Natural killer cell (primary cell): ENCODE measurements at places on chromosomes 11 and 22. TPM values are rescaled to one million over a fixed set of nuclear protein-coding genes. Genes with fewer than 3 reads are reported as not detected.

RIC3 gene
- total RNA-seq = 3.5 TPM

DNA sequence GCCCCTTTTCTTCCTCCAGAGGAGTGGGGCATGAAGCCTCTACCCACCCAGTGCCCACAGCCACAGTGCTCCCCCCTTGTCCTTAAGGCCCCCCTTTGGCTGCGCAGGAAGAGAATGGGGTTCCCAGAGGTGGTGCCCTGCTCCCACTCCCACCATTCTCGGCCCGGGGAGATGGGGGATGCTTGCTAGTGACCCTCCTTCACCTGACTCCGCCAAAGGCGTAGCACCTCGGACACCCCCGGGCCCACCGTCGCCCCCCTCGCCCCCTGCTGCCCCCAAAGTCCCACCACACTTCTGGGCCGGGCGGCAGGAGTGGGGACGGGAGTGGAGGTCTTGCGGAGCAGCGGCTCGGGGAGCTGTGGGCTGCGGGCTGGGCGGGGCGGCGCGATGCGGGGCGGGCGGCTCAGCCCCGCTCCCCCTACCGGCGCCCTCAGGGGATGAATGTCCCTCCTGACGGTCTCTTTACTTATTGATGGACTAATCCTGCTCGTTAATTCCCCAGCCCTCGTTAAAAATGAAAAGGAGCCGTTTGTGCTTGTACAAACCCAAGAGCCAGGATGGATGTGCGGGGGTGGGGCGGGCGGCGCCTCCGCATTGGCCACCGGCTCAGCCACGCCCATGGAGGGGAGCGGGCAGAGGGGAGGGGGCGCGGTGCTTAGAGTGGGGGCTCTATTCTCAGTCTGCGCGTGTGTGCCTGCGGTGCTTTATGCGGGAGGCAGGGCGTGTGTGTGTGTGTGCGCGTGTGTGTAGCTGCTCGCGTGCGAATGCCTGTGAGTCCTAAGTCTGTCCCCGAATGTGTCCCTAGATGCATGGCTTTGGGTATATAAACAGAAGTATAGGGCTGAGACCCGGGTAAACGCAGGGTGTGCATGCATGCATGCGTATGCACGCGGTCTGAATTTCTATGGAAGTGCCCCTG lies 25.6 kb downstream of the SYT7 start:
- no peak for DNase-seq

PRODH gene
- not detected for total RNA-seq

CARD18 gene
- total RNA-seq = not detected

GRCh38 chr22:41893591-41894375 lies 21.1 kb downstream of the SHISA8 start:
- no peak for DNase-seq

GRCh38 chr11:86795949-86796348 lies 4.4 kb upstream of the PRSS23 start:
- DNase-seq = no peak

GRCh38 chr22:24699876-24700275 lies 74.6 kb downstream of the PIWIL3 start:
- DNase-seq = no peak

GRCh38 chr11:2781408-2782274 lies 81.8 kb upstream of the KCNQ1OT1 start:
- DNase-seq = peak; percentile 7

- DNase-seq = no peak
Measured at GRCh38 chr11:45489281-45489905, 176.0 kb downstream of the CHST1 start.

GRCh38 chr11:19814421-19814820 lies 101.8 kb downstream of the NAV2 start:
- DNase-seq = no peak

FAM227A gene
- total RNA-seq = 0.28 TPM

XKR3 gene
- total RNA-seq = not detected

DNA sequence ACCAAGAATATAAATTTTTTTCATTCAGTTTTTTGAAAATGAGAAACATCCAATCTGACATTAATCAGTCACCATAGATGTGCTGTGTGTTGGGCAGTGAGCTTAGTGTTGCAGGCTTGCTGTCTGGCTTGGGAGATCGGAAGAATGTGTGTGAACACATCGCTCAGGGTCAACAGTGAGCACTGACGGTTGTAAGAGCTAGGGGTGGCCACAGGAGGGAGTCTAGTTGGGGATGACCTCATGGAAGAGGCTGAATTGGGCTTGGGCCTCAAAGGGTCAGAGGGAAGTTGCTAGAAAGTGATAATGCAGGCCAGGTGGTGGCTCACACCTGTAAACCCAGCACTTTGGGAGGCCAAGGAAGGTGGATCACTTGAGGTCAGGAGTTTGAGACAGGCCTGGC lies 375.4 kb downstream of the DDX10 start:
- no peak for DNase-seq

DNA sequence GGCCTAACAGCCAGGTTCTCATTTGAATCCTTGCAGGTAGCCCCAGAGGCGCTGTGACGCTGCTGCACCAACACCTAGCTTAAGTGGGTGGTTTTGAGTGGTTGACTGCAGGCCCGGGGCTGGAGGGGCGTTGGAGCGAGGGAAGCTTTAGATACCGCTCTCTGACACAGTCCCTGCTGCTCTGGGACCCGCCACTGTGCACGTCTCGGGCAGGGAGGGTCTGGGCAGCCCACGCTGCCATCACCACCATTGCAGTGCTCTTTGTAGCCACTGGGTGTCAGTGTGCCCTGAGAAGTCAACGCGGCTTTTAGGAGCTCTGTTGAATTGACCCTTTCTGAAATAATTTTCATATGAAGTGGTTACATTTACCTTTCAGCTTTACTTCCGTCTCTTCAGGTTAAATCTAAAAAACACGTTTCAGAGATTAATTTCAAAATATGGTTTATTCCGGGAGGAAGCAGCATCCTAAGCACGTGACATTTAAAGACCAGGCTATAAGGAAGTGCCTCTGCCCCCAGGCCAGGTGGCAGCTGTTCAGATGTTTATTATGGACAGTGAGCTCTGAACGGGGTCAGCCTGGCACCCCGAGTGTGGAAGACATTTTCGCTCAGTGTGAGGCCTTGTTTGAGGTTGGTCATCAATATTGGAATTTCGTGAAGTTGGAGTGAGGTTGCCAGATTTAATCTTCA lies 30.9 kb upstream of the PARVB start:
- DNase-seq = peak; percentile 47

CASP5 gene
- 1.6 TPM for total RNA-seq

MMP8 gene
- total RNA-seq = not detected

YPEL1 gene
- total RNA-seq = 68.8 TPM

DNA sequence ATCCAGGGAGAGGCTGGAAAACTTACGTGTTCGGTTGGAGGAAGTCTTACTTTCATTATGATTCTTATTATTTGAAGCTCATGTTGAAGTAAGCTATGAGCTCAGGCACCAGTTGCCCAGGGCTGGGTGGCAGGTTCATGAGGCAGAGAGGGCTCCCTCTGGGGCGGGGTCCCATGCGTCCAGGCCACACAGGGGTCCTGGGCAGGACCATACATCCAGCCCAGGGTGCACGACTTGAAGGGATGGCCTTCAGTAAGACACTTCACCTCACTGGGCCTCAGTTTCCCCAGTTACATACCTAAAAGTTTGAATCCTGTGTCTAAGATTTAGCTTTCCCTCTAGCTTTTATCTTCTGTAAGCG lies 107.3 kb upstream of the B3GAT1 start:
- no peak for DNase-seq

ART1 gene
- not detected for total RNA-seq
